GM12864 (cell line): ENCODE measurements at places on chromosomes 12 and 14.

GRCh38 chr12:95837240-95838038 is 21.3 kb upstream of the SNRPF start:
- DNase-seq = no peak

GRCh38 chr14:92316937-92317336 is 6.0 kb upstream of the SLC24A4 start:
- DNase-seq = no peak

DNA sequence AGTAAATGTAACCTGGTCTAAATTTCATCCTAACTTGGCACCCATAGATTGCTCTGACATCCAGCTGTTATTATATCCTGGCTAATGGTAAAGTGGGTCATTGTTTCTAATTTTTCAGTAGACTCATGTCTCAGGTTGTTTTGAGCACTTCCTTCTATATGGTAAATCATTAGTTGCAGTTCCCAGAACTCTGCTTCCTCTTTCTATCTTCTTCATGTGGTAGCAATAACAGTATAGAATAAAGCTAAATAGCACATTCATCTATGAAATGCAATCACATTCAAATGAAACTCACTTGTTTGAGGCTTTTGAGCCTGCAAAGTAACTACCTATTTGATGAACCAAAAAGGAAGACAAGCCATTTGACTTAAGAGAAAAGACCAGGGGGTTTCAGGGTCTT is 65.1 kb upstream of the GZMB start:
- no peak for DNase-seq

DNA sequence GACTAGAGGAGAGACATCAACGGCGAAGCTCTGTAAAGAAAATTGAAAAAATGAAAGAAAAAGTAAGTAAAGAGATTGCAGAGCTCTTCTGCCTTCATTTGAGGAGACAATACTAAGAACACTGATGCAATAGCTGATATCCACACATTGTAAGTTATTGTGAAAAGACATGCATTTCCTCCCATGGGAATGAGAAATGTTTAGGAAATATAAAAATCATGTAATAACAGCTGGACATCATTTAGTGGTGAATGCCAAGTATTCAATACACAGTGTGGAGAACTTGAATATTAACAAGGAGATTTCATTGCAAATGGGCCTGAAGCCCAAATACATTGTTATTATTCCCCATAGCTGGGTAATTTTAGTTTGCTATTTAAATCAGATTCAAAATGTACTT is 179.2 kb downstream of the KICS2 start:
- DNase-seq = no peak

GRCh38 chr12:119479121-119479561 is 114.4 kb upstream of the TMEM233 start:
- DNase-seq = no peak
